Activated T-cell treated with anti-CD3 and anti-CD28 coated beads, Interleukin-2, amount 50 U/mL, for 72 hours (primary cell): ENCODE measurements at places on chromosomes 5 and 9. TPM values are rescaled to one million over a fixed set of nuclear protein-coding genes. Genes with fewer than 3 reads are reported as not detected.

EIF4EBP3 gene
- 16.8 TPM for total RNA-seq

FOXD4L3 gene
- total RNA-seq = not detected

GAPVD1 gene
- 51.9 TPM for total RNA-seq

ZNF169 gene
- total RNA-seq = 6.4 TPM

DNA sequence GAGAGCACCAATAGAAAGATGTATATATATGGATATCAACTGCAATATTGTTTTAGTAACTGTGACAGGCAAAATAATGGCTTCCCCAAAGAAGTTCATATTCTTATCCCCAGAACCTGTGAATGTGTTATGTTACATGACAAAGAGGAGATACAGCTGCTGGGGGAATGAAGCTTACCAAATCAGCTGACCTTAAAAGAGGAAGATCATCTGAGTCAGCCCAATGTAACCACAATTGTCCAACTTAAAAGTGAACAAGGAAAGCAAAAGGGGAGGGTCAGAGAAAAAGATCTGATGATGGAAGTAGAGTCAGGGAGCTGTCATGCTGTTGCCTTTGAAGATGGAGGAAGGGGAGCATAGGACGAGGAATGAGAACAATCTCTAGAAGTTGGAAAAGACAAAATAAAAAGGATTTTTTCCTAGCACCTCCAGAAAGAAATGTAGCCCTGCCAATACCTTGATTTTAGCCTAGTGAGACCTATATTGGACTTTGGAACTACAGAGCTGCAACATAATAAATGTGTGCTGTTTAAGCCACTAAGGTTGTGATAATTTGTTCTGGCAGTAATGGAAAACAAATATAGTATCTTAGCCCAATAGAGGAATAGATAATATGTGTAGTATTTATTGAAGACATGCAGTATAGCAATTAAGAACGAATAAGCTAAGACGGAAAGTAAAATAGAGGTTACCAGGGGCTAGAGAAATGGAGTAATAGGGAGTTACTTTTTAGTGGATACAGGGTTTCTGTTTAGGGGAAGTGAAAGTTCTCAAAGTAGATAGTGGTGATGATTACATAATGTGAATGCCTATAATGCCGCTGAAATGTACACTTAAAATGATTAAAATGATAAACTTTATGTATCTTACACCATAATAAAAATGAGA lies 115.9 kb downstream of the PIK3R1 start:
- peaks cover 13% of the 10 kb centered on the region for H3K27me3 ChIP-seq
- no peak overlapping the region for H3K4me3 ChIP-seq
- no peaks in the 10 kb centered on the region for H3K36me3 ChIP-seq
- no peak for DNase-seq
- no peaks in the 10 kb centered on the region for H3K4me1 ChIP-seq

- no peak overlapping the region for H3K27ac ChIP-seq
- no peak overlapping the region for H3K4me3 ChIP-seq
- H3K36me3 ChIP-seq = no peaks in the 10 kb centered on the region
- no peaks in the 10 kb centered on the region for H3K4me1 ChIP-seq
Observed at GRCh38 chr5:80302636-80303035, 17.2 kb upstream of the SPZ1 start.

DNA sequence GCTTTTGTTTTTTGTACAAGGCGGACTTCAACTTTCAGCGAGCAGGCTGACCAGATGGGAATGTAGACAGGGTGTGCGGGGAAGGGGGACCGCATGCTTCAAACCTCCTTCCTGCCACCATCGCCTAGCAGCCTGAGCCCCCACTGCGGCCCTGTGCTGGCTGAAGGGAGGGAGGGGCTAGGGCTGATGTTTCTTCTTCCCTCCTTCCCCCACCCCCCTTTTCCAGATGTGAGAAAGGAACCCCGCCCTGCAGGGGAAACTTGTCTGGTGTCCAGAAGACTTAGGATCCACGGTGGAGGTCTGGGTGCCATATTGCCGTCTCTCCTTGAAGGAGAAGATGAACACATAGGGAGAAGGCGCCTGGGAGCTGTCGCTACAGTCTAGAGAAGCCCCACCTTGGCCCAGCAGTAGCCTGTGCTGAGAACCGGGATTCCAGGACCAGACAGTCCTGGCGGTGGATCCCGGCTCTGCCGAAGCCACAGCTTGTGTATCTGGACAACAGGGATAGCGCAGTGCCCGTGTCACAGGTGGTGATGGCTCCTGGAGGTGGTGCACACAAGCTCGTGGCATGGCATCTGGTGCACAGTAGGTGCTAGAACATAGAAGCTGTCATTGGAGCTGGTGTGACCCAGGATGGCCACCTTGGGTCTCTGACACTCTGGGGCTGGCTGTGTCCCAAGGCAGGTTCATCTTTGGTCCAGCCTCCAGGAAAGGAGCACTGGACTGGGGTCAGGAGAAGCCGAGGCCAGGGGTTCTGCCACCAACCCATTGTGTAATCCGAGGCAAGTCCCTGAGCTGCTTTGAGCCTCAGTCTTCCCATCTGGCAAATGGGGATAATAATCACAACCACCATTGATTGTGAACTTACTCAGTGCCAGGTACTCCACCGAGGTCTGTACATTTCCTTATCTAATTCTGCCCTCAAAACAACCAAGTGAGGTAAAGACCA lies 205.6 kb downstream of the C9orf50 start:
- DNase-seq = no peak
- no peaks in the 10 kb centered on the region for H3K27me3 ChIP-seq
- H3K27ac ChIP-seq = peak overlapping the region; percentile 69
- H3K4me3 ChIP-seq = peak overlapping the region; percentile 85
- peaks cover 7% of the 10 kb centered on the region for H3K36me3 ChIP-seq

DNA sequence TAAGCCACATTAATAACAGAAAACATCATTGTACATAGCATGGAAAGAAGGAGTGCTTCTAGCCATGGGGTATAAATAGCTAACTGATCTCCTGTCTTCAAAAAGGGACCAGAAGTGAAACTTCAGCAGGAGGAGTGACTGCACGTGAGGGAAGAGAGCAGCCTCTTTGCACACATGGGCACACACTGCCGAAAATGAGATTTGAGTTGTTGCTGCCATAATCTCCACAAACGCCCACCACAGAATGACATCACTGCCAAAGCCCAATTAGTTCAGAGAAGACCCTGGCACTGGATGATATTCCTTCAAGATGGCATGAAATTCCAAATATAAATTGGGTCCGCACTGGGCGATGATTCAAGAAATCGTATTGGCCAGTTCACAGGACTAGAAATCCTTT lies 238.9 kb upstream of the NR4A3 start:
- no peak overlapping the region for H3K27ac ChIP-seq
- no peak for DNase-seq
- H3K36me3 ChIP-seq = no peaks in the 10 kb centered on the region
- H3K4me1 ChIP-seq = no peaks in the 10 kb centered on the region

DNA sequence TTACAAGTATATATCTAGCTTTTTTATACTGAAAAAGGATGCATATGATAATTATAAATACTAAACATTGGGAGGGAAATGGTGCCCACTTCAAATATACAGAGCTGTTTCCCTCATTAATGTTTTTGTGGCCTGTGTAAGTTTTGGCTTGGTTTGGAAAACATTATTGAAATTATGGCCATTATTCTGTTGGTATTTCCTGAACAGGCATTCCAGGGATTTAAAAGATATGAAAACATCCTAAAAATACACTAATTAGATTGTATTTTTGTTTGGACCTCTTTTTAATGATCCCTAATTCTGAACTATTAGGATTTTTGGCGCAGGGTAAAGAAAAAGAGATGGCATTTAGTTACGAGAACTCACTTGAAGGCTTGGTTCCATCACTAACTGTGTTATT lies 50.9 kb downstream of the CLINT1 start:
- no peak overlapping the region for H3K27ac ChIP-seq
- DNase-seq = no peak
- no peak overlapping the region for H3K4me3 ChIP-seq
- H3K4me1 ChIP-seq = peaks cover 6% of the 10 kb centered on the region
- peaks cover 31% of the 10 kb centered on the region for H3K36me3 ChIP-seq

DNA sequence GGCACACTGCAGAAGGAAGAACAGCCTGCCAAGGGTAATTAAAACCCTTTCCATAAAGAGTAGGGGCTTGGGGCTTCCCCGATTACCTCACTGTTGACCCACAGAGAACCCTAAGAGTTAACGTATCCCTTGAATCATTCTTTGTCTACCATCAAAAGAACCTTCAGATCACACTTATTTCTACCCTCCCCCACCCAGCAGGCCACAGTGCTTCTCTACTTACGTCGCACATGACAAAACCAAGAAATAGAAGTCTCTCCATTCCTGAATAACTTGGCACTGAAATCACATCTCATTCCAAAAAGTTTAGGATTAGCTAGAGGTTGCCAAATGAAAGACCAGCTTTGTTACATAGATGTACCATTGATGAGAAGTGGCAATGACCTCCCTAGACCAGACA lies 268.7 kb upstream of the GAS1 start:
- H3K27ac ChIP-seq = no peak overlapping the region
- H3K4me1 ChIP-seq = no peaks in the 10 kb centered on the region
- DNase-seq = no peak
- no peak overlapping the region for H3K4me3 ChIP-seq

DNA sequence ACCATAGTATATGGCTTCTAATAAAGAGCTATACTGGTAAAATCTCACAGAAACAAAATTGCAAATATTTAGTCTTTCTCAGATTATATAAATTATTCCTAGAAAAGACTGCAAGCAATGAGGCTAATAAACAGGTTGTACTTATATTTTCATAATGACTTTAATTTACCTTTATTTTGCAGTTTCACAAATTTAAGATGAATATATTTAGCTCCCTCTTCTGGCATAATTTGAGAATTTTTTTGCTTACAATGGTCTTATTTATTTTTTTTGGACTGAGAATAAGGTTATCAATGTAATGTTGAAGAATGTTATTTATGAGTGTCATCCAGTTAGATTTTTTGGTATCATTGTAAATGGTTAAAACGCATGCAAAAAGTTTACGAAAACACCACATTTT lies 56.7 kb downstream of the PIK3R1 start:
- peak overlapping the region; percentile 41 for H3K27ac ChIP-seq
- H3K27me3 ChIP-seq = no peaks in the 10 kb centered on the region
- H3K4me3 ChIP-seq = no peak overlapping the region
- DNase-seq = no peak
- H3K4me1 ChIP-seq = peaks cover 94% of the 10 kb centered on the region
- peaks cover 4% of the 10 kb centered on the region for H3K36me3 ChIP-seq

GRCh38 chr5:42057254-42057690 lies 132.2 kb downstream of the FBXO4 start:
- peaks cover 5% of the 10 kb centered on the region for H3K4me1 ChIP-seq
- DNase-seq = peak; percentile 43
- no peaks in the 10 kb centered on the region for H3K36me3 ChIP-seq
- peaks cover 4% of the 10 kb centered on the region for H3K27me3 ChIP-seq

DNA sequence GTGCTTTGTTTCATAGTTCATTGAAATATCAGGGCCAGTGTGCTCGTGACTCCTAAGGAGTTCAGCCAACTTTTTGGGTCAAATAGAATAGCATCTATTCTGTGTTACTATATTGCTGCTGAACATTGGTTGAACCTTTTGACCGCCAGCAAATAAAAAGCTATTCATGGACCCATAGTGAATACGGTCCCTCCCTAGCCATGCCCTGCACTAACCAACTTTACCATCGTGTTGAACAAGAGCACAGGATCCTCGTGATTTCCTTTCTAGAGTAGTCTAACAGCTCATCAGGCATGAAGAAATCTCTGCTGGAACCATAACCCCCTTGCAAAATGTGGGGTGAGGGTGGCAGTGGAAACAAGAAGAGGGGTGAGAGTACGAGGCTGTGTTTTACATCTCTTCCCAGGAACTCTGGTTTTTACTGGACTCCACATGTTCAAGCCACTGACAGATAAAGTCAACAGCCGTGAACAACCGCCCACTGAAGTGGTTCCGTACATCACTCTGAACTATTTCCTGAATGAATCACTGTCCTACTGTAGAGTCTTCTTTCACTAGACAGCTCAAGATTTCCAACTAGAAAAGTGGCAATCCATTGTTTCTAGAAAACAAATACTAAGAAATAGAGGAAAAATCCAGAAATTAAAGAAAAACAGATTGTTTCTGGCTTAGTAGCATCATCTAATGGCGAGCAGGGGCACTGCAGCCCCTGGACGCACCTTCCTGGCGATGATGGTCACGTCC lies 70.1 kb upstream of the SPATA31E1 start:
- peaks cover 49% of the 10 kb centered on the region for H3K27me3 ChIP-seq
- H3K4me3 ChIP-seq = peak overlapping the region; percentile 15
- no peak overlapping the region for H3K27ac ChIP-seq
- peak; percentile 52 for DNase-seq
- H3K4me1 ChIP-seq = peaks cover 24% of the 10 kb centered on the region

- DNase-seq = no peak
- peaks cover 1% of the 10 kb centered on the region for H3K36me3 ChIP-seq
- no peaks in the 10 kb centered on the region for H3K27me3 ChIP-seq
- H3K27ac ChIP-seq = peak overlapping the region; percentile 94
- peak overlapping the region; percentile 90 for H3K4me3 ChIP-seq
Observed at GRCh38 chr9:127968700-127969383, 11.9 kb downstream of the EEIG1 start.
